Activated T-helper 17 cell treated with anti-CD3 and anti-CD28 coated beads, Interleukin-2, amount 50 U/mL, for 72 hours (primary cell): ENCODE measurements at places on chromosomes 16 and 17.

DNA sequence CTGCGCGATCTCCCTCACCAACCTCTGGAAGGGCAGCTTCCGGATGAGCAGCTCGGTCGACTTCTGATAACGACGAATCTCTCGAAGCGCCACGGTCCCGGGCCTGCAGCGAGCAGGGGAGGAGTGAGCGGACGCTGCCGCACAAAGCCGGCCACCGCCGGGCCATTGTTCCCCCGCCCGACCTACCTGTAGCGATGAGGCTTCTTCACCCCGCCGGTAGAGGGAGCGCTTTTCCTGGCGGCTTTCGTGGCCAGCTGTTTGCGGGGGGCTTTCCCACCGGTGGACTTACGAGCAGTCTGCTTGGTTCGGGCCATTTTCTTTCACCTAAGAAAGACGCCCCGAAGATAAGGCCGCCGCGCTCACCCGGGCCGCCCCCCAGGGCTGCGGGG, 5.8 kb upstream of the UNK start:
- peak; percentile 0 for ATAC-seq

GRCh38 chr17:14133104-14133503, 63.8 kb downstream of the COX10 start:
- no peak for ATAC-seq

DNA sequence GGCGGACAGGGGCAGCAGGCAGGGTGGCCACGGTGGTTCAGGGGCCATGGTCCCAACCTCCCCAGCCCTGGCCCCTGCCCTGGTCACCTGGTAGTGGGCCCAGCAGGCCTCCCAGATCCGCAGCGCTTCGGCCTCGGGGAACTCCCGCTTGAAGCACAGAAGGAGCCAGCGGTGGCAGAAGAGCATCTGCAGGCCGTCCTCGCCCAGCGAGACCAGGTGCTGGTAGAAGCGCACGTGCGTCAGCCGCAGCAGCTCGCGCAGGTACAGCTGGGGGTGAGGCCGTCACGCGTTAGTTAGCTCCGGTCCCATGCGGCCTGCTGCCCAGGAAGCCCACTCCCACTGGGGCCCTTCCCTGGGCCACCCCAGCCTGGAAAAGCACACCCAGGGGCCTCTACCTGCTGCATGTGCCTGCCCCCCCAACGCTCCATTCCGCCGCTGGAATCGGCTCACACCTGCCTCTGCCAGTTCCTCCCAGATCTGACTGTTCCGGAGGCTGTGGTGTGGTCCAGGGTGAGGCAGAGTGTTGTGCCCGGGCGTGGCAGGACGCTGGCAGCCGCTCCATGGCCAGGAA, 90.8 kb downstream of the TBC1D16 start:
- no peak for ATAC-seq

DNA sequence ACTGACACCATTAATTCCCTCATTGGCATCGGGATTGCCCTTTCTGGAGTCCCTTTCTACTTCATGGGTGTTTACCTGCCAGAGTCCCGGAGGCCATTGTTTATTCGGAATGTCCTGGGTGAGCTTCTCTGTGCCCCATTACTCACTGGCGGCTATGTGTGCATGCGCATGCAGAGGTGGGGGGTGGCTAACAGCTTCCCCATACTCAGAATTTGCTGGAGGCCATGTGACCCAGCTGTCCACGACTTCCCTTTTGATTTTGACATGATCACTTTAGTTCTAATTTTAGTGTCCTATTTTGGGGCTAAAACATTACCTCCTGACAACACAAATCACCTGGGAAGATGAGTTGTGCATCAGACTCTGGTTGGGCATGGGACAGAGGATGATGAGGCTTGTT, 14.1 kb downstream of the SLC7A6OS start:
- no peak for ATAC-seq

GRCh38 chr17:36705874-36706731, 104.7 kb downstream of the MRM1 start:
- ATAC-seq: peak; percentile 83

- no peak for ATAC-seq
Measured at GRCh38 chr17:4436381-4436780, 2.6 kb downstream of the SPNS3 start.

DNA sequence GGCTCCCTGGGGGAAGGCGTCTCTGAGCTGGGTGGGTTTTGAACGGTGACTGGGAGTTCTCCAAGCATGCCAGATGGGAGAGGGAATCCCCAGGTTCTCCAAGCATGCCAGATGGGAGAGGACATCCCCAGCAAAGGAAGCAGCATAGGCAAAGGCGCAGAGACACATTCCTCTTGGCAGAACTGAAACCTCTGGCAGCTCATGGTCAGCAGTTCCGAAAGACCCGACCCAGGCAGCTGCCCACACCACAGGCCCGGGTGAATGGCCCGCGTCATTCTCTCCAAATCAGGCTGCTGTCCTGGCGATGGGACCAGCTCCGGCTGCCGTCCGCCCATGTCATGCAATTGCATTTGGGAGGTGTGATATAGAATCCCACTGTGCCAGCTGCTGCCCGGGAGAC, 8.0 kb downstream of the ZNF469 start:
- no peak for ATAC-seq

DNA sequence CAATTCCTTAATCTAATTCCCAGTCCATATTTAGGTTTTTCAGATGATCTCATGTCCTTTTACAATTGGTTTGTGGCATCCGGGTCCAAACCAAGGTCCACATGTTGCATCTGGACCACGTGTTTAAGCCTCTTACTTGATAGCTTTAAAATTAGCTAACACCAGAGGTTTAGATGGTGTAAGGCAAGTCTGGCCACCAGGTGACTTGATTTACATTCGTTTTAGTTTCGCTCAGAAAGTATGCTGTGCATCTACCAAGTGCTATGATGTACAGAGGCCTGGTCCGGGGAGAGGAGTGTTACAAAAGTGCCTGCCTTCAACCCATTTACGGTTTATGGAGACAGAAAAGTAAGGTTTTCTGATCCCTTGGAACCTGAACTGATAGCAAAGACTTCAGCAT, 878 bp upstream of the DNAJA2 start:
- peak; percentile 30 for ATAC-seq

DNA sequence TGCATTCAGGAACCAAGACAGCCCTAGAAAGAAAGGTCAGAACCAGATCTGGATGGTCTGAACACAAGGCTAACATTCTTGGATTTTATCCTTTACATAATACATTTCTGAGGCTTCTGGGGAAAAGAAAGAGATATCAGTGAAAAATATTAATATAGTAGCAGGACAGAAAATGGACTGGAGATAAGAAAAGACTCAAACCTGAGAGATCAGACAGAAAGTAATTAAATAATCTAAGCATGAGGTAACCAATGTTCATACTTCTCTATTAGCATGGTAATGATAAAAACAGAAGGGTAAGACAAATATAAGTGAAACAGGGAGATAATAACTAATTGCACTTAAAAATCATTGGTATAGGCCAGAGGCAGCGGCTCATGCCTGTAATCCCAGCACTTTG, 5.5 kb downstream of the TRIM37 start:
- no peak for ATAC-seq

DNA sequence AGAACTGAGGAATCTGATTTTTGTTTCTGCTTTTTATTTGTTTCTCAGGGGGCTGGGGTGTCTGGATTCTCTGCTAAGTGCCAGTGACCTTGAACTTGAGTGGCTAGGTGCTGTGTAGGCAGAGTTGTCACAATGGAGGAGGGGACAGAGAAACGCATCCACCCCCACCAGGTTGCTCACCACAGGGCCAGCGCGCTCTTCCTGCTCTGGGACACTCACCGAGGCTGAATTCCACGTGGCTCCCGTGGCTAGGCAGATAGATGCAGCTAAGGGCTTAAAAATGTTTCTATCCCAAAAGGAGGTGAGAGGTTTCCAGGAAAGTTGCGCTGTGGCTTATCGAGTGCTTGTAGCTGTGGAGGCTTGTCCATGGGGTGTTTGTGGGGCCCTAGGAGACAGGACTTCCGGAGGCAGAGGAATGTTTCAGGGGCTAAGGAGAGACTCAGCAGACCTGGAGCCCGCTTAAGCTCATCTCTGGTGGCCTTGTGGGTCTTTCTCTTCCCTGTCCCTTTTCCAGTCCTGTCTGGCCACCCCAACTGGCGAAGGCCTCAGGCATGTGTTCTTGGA, 36.8 kb downstream of the ADCY7 start:
- no peak for ATAC-seq

DNA sequence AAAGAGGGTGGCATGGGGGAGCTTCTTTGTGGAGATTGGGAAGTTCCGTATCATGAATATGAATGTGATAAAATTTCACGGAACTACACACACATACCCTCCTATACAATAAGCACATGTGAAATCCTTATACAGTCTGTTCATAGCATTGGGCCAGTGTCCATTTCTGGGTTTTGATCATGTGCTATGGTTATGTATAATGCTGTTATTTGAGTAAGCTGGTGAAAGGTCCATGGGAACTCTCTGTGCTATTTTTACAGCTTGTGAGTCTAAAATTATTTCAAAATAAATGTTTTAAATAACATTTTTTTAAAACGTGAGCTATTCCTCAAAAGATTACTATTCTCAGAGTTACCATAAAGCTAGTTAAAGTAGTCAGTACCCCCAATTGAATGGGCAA, 205.2 kb upstream of the CACNG5 start:
- ATAC-seq: no peak

DNA sequence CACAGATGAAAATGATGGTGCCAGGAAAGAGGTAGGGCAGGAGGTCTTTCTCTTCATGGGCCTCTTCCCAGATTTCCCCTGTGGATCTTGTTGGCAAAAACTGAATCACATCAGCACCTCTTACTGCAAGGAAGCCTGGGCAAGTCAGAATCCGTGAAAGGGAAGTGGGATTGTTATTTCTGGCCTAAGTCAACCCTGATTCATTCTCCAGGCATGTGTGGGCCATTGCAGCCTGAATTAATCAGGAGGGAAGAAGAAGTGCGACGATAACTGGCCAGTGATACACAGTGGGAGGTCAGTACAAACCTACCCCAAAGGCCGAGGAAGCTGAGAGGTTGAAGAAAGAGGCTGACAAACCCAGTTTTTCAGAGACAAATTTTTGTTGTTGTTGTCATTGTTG, 17.9 kb upstream of the NSMCE1 start:
- ATAC-seq: no peak

DNA sequence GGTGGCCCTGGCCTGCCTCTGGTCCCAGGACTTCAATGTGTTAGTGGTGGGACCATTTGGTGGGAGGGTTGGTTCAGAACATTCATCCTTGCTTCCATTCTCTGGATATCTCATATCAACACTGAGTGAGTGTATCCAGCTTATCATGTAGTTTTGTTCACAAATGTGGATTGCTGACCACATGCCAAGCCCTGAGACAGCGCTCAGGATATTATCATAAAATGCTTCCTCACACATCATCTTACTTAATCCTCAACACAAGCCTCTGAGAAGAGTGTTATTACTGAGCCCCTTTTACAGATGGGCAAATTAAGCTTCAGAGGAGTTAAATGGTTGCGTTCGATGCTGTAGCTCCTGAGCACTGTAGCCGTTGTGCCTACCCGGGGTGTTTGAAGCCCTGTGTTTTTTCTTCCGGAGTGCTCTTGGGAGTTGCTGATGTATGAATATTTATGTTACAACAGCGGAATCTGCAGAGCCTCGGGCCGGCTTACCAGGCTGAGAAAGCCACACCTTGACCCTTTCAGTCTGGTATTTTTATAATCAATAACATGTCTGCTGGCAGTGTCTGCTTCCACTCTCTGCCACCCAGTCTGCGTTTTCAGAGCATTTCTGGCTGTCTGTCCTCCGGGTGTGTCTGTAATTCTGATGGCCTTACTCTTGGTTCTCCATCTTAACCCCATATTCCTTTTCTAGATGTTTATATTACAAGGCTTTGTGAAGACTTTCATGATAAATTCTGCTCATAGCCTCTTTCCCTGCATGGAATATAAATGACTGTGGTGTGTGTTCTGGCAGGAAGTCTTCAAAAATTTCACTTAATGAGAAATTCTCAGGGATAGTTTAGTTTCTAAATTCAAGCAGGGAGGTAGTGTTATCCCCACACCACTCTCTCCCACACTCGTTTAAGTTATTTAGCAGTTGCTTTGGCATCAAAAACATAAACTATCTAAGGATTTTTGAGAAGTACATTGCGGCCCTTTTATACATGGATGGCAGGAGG, 2.9 kb downstream of the GLP2R start:
- no peak for ATAC-seq

- ATAC-seq: peak; percentile 10
Measured at GRCh38 chr16:2223942-2224486, 623 bp downstream of the E4F1 start.

DNA sequence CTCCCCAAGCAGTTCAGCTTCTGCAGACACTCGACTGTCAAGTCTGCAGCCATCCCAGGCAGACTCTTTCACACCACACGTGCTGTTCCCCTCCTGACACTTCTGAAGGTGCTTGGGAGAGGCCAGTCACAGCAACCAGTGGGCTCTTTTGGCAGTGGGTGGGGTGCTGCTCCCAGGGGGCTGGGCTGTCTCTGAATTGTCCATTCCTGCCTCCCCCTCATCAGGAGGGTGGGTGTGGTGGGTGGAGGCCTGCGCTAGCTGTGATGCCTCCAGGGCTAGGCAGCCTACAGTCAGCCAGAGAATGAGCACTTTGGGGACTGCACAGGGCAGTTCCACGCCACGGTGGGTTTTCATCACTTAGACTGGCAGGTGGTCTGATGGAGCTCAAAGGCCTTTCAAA, 10.3 kb downstream of the STARD3 start:
- no peak for ATAC-seq

DNA sequence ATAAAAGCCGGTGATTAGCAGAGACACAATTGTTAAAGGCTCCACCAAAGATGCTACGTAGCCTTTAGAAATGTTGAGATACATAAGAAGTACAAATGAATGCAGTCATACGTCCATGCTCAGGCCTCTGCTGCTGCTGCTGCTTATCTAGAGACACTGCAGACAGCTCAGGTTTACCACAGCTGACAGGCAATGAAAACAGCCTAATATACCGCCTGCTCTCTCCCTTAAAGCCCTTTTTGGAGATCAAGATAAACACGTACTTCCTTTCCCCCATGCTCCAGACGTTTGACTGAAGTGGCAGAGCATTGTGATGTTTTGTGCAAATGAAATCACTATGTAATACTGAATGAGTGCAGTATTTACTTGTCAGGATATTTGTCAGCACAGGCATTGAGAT, 185.3 kb downstream of the AATF start:
- no peak for ATAC-seq

GRCh38 chr17:76130473-76130872, 10.6 kb downstream of the FOXJ1 start:
- no peak for ATAC-seq

- ATAC-seq: no peak
Measured at GRCh38 chr17:75517297-75517865, 1.1 kb downstream of the TSEN54 start.

DNA sequence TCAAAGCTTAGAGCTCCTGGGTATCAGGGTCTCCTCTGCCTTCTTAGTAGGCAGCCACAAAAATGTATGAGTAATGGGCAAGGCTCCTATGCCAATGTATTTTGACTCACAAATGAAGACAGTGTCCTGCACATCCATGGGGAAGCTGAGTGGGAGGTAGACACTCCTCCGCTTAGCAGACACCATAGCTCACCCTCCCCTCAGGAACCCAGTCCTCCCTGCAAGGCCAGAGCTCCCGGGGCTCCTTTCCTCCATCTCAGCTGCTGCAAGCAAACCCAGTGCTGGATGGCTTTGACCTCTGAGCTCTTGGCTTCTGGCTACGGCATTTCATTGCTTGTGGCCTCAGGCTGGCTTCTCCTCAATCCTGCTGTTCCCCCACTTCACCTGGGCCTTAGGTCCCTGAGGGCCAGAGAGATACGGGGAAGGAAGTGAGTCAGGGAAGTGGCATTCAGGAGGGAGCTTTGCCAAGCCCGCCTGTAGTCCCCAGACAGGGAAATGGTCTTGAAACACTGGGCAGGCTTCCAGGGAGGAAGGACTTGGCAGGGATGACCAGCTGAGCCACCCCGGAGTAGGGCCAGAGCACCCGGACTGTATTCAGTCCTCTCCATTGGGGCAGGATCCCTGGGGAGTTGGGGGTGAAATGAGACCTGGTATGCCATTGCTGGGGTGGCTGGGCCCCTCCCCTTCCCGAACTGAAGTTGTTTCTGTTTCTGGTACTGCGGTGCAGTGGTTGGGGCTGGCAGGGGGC, 4.5 kb downstream of the ABCC3 start:
- no peak for ATAC-seq
